ENCODE measurements at places on chromosomes 3 and 15. TPM values are rescaled to one million over a fixed set of nuclear protein-coding genes. Genes with fewer than 3 reads are reported as not detected.
A peak's percentile ranks its signal among the peaks of the same experiment; 100 is the strongest.

Gene PPM1L
- total RNA-seq, result 5.8 TPM

- peak; percentile 52 for DNase-seq
Observed at GRCh38 chr15:75727851-75728715, 15.4 kb upstream of the CSPG4 start.

Gene PRTG
- total RNA-seq, result not detected

Gene ST3GAL6
- not detected for total RNA-seq

DNA sequence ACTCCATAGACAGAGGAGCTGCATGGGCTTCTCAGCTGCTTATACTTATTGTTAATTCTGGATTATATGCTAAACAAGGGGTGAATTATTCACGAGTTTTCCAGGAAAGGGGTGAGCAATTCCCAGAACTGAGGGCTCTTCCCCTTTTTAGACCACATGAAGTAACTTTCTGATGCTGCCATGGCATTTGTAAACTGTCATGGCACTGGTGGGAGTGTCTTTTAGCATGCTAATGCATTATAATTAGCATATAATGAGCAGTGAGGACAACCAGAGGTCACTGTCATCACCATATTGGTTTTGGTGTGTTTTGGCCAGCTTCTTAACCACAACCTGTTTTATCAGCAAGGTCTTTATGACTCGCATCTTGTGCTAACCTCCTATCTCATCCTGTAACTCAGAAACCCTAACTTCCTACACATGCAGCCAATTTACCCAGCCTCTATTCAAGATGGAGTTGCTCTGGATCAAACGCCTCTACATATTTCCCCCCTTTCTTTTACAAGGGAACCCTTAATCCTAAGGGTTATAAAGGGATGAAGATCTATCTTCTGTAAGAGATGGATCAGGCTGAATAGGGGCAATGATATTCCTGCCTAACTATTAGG is 12.1 kb upstream of the DMXL2 start:
- no peak for DNase-seq

DNA sequence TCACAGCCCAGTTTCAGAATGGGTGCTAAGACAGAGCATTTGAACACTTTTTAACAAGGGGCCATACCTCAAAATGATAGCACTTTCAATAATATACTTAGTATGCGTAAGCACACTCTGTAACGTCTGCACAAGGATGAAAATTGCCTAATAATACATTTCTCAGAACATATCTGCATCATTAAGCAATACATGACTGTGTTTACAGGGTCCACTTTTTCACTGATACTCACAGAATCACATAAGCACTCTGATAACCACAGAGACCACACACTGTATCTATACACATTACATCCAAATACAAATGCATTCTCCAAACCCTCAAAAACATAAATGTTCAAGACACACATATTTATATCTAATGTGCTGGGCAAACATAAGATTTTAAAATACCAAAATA is 79.8 kb downstream of the NR1I2 start:
- DNase-seq, result no peak

Gene AMIGO3
- not detected for total RNA-seq

Gene FETUB
- total RNA-seq, result not detected

- no peak for DNase-seq
Observed at GRCh38 chr3:125028657-125029056, 27.1 kb downstream of the HEG1 start.

Gene SCAANT1
- not detected for total RNA-seq

Gene CNTN6
- total RNA-seq, result not detected

DNA sequence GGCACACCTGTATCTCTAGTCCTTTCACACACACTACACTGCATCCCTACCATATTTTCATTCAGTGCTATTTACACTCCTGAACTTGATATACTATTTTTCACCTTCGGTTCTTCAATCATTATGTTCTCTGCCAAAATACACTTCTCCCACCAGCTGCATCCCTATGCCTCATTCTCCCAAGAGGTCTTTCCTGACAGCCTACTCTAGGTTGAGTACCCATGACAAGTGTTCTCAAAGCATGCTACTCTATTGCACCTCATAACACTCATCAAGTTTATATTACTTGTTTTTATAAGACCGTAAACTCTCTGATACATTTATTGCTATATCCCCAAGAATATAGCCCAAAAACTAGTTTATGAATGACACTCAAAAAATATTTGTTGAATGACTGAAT is 549.5 kb downstream of the PYDC2 start:
- DNase-seq, result no peak

GRCh38 chr3:72346526-72346926 is 501.7 kb downstream of the SHQ1 start:
- DNase-seq, result no peak

DNA sequence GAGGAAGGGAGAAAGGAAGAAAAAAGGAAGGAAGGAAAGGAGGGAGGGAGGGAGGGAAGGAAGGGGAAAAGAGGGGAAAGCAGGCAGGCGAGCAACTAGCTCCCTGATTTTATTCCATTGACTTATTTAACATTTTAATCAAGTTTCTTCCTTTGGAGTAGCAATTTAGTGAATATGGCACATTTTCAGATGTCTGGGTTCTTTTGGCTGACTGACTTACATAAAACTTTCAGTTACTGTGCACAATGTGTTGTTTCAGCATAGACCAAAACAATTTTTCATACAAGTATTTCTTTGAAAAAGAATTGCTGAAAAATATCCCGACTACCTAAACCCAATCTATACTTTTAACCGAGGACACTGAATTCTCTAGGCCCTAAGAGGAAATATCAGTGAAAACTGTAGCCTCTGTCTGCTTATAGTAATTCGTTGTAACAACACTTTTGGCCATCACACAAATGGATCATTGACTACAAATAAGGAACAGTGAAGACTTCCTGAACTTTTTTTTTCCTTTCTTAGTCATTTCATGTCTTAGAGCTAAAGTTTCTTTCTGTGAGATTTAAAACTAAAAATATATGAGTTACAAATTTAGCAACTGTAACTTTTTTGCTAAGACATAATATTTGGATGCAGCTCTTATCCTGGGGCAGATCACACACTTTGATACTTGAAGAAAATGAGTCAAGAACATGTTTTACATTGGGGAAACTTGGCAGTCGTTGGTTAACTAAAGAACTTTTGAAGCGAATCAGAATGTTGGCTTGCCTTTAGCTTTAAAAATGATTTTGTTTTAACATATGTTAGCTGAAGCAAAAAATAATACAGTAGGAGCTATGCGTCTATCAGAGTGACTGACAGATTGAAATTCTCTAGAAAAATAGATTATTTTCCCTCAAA is 79.6 kb downstream of the SOX2 start:
- no peak for DNase-seq

Gene CAMP
- 0.29 TPM for total RNA-seq
